BJ (cell line): ENCODE measurements at places on chromosomes 1 and 21.
A peak's percentile ranks its signal among the peaks of the same experiment; 100 is the strongest.

GRCh38 chr1:219927298-219927955 is 930 bp downstream of the SLC30A10 start:
- DNase-seq: no peak

GRCh38 chr1:229696385-229696784 is 70.3 kb downstream of the URB2 start:
- DNase-seq: no peak

DNA sequence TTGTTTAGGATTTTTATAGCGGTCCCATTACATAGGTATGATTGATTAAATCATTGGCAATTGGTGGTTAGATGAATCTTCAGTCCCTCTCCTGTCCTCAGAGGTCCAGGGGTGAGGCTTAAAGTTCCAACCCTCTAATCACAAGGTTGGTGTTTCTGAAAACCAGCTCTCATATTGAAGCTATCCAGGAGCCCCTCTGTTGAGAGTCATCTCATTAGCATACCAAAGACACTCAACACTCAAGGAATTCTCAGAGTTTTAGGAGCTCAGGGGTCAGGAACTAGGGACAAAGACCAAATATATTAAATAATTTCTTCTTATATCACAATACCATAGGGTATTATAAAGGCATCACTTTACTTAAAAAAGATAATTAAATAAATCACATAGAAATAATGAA is 23.3 kb downstream of the FCRL2 start:
- no peak for DNase-seq

DNA sequence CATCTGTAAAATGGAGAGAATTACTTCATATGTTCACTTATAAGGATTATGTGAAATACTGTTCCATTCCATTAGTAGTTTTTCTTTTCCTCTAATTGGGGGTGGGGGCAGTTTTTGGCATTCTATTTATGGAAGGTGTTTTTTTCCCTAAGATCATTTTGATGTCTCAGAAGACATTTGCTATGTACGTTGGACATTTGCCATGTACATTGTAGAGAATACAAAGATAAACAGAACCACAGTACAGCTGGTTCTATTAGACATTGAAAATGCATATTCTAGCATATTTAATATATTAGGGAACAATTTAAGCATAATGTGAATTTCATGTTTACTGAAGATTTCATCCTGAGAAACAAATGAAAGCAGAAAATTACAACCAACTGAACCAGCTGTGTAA is 98.5 kb downstream of the PTBP2 start:
- no peak for DNase-seq

DNA sequence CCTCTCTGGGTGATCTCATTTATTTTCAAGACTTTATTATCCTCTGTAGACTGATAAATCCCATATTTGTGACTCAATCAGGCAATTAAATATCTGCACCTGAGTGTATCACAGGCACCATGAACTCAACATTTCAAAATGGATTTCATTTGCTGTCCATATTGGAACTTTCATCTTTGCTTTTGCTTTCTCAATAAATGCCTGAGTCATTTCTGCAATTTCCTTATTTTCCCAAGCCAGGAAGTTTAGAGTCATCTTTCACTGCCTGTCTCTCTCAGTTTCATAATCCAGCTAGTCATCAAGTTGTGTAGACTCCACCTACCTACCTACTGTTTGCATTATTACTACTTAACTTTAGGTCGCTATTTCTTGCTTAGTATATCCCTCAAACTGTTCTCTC is 540.9 kb downstream of the LMO4 start:
- peak; percentile 54 for DNase-seq

DNA sequence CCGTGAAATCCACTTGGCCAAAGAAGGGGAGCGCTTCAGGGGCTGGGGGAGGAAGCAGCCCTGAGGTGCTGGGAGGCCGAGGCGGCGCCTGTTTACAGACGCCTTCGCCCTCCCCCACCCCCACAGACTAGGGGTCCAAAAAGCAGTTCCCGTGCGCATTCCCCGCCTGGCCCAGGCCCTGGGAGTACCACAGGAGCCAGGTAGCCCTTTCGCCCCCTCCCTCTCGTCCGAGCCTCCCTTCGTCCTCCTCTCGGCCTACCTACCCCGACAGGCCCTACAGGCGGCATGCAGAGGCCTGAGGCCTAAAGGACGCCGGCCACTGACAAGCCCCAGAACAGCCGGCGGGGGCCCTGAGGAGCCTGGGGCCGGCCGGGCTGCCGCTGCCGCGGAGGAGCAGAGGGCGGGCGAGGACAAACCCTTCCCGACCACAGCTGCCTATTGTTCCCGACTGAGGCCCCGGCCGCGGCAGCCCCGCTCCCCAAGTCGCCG is 522 bp downstream of the RC3H1 start:
- DNase-seq: no peak

- no peak for DNase-seq
These were observed 179.4 kb downstream of the KIF26B start for GRCh38 chr1:245334235-245334634.

DNA sequence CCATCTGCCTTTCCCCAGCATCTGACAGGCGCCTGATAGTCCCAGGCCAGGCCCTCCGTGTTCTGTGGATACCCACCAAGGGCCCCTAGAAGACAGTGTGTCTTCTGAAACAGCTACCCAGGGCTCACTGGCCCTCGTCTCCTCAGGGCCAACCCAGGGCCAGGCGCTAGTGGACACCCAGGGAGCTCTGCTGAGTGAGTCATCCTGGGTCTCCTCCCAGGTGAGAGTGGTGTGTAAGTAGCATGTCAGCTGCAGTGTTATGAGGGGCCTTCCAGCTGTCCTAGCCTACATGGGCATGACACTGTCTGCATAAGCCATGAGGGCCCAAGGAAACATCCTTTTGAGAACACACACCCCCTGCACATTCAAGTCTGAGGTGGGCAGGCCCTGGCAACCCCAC is 36.7 kb downstream of the CHD5 start:
- DNase-seq: no peak

DNA sequence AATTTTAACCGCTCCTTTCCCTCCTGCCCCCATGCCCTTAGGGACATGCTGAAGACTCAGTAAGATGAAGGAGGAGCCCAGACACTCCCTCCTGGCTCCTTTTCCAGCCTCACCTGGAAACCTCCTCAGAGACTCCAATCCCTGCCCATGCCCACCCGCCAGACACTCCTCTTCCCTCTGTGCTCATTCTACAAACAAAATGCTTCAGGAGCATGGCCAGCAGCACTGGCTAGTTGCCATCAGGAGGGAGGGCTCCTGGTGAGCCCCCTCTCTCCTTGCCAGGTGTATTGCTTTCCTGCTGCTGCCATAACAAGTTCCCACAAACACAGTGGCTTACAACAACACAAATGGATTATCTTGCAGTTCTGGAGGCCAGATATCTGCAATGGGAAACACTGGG is 126.1 kb downstream of the PSMG1 start:
- DNase-seq: no peak

- DNase-seq: no peak
These were observed 90.1 kb downstream of the TMEM53 start for GRCh38 chr1:44584167-44584566.

DNA sequence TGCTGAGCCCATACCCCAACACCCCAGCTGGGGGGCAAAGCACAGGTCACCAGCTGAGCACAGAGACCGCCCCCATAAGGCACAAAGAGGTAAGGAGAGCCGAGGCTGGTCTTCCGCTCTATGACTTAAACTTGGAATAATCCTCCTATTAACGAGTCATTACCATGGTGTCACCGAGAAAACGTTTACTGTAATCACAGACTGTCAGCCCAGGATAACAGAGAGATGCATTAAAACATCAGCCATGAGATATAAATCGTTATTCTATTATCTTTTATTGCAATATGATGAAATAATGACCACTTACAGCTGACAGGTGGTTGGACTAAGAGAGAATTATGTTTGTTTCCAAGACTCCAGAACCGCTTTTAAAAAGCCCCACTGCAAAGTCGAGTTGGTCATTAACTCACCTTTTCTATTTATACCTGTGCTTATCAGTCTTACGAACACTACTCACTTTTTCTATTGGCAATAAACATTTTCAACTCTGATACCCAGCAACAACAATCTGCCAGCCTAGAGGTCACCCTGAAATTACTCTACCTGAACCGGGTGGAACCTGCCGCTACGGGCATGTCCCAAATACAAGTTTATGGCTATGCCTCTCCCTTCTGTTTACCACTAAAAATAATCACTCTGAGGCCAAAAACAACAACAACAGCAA is 21.5 kb downstream of the NPHP4 start:
- DNase-seq: no peak

DNA sequence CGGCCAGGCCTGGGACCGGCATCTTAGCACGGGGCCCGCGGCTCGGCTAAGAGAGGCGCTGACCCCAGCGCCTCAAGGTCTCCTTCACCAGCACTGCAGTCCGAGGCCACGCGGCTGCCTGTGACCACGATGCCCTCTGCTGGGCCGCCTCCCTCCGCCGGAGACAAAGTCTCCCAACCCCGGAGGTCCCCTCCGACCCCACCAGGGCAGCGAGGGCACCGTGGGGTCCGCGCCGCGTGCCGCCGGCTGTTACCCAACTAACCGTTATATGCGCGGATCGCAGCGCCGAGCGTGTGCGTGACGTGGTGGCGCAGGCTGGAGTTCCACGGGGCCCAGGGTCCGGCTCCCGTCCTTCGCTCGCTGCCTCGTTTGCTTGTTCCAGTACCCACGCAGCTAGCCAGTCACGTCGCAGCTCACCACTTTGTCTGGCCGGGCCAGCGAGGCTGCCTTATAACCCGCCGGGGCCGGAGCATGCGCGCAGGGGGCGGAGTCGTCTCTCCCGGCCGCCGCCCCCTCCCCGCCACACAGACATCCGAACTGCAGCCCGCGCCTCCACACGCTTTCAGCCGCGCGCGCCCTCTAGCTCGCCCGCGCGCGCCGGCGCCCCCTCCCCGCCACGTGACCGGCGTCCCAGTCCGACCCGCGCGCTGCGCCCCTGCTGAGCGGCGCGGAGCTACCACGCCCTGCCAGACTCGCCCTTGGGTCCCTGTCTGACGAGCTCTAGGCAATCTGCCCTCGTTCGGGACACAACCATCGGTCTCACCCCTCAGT is at the start of gene SLC16A1:
SLC16A1 (minus strand) TSS at position 424 of the 771 bp plus-strand sequence. CDS start 26,888 bp downstream, outside the sequence.
- DNase-seq: peak; percentile 64

GRCh38 chr1:109793486-109794318 is 30.0 kb upstream of the EPS8L3 start:
- DNase-seq: peak; percentile 62

DNA sequence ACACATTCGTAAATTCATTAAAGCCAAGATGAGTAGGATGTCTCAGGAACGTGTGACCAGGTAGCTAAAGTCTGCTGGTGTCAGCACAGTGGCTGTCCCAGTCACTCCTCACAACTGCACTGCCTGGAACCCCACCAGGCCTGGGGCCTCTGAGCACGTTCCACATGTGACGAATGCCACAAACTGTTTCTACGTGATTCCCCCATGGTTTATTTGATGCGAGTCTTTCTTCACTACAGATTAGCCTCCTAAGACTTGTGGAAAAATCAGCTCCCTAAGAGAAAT is 33.2 kb downstream of the PRDM15 start:
- DNase-seq: no peak

DNA sequence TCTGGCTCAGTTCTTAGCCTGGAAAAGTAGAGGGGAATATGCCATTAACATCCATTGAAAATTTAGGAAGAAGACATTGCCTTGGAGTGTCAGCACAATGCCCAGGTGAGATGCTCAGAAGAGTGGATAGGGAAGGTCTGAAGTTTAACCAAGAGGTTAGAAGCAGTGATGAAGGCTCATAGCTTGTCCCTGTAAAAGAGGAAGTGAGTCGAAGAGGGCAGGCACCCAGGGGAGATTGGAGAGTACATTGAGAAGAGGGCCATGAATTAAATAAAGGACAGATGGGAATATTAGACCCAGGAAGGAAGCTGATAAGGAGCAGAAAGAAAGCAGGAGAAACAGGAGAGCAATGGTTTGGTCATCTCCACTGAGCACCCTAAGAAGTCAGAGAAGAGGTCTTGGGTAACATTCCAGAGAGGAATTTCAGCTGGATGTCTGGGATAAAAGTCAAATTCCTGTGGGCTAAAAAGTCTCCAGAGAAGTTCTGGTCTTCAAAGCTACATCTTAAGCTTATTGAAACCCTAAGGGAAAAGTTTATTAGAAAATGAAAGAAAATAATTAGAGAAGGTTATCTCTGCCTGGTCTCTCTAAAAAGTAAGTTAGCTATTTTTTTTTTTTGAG is 17.3 kb downstream of the C8B start:
- no peak for DNase-seq

DNA sequence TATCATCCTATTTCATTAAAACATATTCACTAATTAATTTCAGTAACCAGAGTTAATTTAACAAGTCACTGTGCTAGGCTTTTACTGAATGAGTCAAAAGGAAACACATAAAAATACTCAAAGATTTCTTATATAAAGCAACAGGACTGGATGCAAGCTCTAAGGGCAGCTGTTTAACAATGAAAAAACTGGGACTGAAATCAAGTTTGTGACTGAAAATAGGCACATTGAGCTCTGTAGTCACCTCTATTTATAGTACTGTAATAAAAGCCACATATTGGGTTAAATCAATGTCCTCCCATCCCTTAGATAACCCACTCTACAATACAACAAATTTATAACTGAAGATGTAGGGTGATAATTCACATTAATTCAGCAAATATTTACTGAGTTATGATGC is 52.4 kb downstream of the SMYD3 start:
- DNase-seq: peak; percentile 18

- no peak for DNase-seq
These were observed 30.4 kb downstream of the SLAMF6 start for GRCh38 chr1:160492617-160493016.

GRCh38 chr1:167454304-167454893 is 63.9 kb downstream of the CD247 start:
- DNase-seq: no peak

DNA sequence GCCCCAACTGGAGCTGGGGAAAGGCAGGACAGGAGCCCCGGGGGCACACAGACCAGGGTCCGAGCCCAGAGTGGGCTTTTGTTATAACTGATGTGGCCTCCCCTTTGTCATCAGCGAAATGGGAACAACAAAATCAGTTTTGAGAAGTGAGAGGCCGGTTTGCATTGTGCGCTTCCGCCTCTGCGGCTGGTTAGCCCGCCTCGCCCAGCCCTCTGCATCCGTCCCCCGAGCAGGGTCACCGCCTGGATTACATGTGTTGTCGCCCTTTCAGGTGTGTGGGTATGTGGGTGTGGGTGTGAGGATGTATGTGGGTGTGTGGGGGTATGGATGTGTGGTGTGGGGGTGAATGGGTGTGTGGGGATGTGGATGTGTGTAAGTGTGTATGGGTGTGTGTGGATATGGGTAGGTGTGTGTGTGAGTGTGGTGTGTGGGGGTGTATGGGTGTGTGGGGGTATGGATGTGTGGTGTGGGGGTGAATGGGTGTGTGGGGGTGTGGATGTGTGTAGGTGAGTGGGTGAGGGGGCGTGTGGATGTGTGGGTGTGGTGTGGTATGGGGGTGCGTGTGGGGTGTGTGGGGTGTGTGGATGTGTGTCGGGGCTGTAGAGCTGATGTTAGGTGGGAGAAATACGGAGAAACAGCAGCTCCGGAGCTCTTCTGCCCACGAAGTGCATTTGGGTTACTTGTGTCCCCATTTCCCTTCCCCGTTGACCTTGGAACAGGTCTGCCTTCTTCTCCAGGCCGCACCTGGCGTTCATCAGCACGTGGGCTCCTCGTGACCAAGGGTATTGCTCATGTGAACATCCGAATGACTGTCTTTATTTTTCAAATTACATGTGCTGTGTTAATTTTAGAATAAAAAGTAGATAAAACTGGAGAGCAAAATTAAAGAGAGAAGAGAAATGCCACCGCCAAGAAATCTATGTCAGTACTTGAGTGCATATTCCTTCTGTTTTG is 67.6 kb downstream of the FHAD1 start:
- no peak for DNase-seq
